HTR-8/SVneo (cell line): ENCODE measurements at places on chromosomes 16 and 17.

GRCh38 chr17:15334266-15334665 lies 7.1 kb downstream of the TEKT3 start:
- no peak for DNase-seq

- DNase-seq, result no peak
Measured at GRCh38 chr17:6377906-6378305, 57.0 kb downstream of the AIPL1 start.

DNA sequence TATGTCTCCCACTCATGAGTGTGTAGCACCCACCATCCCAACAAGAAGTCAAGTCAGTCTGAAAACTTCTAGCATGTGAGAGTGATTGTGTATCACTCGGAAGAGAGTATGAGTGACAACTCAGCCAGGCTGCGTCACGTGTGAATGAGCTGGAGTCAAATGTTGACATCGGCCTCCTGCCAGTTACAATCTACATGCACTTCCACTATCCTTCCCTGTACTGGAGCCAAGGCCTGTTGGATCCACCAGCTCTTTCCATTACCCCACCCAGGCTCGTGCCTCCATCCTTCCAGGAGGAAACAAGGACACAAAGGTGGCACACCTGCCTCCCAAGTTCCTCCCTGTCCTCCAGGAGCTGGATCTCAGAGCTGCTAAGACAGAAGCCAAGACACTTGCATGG lies 64.5 kb downstream of the ASIC2 start:
- no peak for DNase-seq

- no peak for DNase-seq
Measured at GRCh38 chr17:11639736-11640462, 41.6 kb downstream of the DNAH9 start.

GRCh38 chr17:49994085-49995054 lies 654 bp downstream of the DLX3 start:
- DNase-seq, result no peak

- no peak for DNase-seq
Measured at GRCh38 chr17:37797206-37797605, 52.3 kb upstream of the HNF1B start.

- DNase-seq, result peak; percentile 65
Measured at GRCh38 chr17:3730881-3731429, 7.3 kb downstream of the HASPIN start.

GRCh38 chr17:3921502-3922319 lies 5.4 kb upstream of the P2RX1 start:
- DNase-seq, result no peak

GRCh38 chr17:4744999-4745969 lies 5.6 kb upstream of the CXCL16 start:
- DNase-seq, result no peak

- no peak for DNase-seq
Measured at GRCh38 chr17:73069841-73070240, 22.6 kb downstream of the SLC39A11 start.

DNA sequence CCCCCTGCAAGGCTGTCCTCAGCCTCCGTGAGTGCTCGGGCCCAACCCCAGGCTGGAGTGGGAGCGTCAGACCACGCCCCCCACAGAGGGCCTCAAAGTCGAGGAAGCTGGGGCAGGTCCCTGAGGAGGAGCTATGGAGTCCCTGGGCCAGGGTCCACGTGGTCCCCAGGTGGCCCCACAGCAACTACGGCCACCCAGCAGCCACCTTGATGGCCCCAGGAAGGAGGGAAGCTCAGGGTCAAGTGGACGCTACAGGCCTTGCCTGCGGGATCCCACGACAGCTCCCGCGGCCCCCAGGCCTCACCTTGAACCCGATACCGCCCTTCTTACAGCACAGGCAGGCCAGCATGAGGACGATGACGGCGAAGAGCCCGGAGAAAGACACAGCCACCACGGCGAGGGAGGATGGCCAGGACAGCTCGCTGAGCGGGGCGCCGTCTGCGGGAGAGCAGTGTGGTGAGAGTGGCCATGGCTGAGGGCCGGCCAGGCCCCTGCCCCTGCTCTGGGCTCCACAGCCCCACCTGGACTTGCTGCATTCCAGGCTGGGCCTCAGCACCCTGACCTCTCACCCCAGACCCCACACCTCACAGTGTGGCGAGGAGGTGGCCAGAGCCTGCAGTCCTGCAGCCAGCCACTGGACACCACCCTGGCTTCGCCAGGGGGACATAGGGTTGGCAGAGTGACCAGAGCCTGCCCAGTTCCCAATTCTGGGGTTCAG lies 31.1 kb upstream of the PVALEF start:
- DNase-seq, result no peak

GRCh38 chr16:67397036-67397801 lies 3.9 kb upstream of the TPPP3 start:
- no peak for DNase-seq

GRCh38 chr16:46991729-46992704 lies 18.5 kb upstream of the DNAJA2 start:
- DNase-seq, result no peak

DNA sequence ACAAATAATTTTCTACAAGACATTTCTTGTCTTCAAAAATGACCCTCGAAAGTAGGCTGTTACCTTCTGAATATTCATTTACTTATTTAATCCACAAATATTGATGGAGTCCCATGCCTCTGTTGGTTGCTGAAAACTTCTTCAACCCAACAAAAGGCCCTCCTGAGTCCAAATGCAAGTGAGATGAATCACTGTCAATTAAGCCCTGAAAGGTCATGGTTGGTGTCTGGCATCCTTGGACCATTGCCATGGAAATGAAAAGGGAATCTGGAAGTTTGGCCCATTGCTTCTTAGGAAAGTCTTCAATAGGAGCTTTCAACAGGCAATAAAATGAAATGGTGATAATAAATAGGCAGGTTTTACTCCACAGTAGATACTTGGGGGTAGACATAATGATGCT lies 364.7 kb upstream of the DYNLRB2 start:
- DNase-seq, result no peak

DNA sequence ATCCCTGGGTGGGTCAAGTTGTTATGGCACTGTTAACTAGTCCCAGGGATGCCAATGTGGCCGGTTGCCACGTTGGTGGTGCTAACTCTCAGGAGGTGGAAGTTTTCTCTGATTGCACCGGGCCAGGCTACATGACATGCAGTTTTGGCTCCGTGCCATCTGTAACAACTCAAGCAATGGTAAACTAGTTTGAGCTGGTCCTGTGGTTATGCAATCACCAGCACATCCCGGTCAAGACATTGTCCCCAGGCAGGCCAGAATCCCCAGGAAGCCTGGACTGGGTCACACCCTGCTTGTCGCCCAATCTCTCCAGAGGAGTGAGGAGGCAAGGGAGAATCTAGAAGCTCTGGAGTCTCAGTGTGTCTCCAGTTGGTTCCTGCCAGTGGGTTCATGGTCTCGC lies 10.1 kb upstream of the CCL17 start:
- no peak for DNase-seq

DNA sequence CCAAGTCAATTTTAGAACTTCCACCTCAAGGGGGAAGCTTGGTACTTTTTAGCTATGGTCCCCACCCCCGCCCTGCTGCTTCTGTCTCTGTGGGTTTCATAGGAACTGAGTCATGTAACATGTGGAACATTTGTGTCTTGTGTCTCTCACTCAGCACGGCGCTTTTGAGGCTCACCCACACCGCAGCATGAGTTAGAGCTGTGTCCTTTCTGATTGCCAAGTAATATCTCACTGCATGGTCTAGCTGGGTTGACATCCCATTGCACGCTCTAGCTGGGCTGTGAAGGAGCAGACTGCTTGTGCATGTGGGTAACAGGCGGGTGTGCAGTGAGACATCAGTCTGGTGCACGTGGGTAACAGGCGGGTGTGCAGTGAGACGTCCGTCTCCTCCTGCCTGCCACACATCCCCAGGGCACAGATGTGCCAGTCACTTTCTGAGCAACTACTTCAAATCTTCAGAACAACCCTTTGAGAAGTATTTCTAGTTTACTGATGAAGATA lies 26.4 kb upstream of the SLC7A5 start:
- DNase-seq, result no peak

DNA sequence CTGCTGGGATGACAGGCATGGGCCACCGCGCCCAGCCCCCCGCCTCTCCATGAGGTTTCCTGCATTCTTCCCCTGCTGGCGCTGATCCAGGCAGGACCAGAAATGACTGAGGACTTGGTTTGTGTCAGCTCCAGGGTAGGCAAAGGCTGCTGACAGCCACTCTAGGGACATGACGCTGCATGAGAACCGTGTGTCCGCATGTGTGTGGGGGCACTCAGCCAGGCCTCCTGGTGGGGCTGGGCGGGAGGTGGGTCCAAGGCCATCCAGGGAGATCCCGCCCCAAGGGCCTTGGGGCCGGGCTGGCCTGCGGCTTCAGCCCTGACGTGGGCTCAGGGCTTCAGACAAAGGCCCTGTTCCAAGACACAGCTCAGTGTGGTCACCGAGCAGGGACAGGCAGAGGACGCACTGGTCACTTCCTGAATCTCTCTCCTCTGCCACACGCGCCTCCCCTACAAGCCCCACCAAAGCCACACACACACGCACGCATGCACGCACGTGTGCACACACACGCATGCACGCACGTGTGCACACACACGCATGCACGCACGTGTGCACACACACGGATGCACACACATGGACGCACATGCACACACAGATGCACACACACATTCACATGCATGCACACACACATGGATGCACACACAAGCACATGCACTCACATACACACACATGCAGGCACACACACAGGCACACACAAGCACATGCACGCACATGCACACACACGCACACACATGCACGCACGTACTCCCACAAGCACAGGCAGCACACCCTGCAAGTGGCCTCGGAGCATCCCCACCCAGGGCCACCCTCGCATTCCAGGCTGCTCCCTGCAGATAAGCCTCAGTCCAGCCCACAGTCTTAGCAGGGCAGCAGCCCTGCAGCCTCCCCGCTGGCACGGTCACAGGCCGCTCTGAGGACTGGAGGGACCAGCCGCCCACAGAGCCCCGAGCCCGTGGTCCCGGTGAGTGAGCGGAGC lies 5.3 kb upstream of the TMEM204 start:
- no peak for DNase-seq

DNA sequence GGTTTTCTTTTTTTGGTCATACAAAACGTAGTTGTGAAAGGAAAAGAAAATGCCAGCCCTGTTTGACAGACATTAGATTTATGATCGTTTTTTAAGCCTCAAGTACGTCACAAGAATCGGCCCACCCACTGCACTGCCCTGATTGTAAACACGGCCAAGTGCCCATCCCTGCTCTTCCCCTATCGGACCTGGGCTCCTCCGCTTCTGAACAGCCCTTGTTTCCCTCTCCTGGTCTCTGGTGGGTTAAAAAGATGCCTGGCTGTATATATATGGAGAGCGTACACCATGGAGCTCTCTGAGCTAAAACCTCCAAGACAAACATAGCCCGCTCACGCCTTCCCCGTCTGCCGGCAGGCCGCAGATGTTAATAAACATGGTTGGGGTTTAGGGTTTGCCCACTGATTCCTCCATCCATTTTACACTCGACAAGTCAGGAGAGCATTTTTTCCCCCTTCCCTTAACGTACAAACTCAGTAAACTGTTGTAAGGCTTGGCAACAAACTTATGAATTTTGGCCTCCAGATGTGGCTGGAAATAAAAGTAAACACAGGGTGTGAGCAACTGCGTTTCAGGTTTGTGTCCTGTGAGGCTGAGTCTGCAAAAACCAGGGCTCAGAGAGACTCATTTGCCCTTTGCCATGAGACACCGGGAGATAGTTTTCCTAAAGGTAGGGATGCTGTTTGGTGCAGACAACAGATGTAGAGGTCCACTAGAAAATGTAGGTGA lies 325.9 kb downstream of the SOX9 start:
- DNase-seq, result no peak

GRCh38 chr16:79069633-79070032 lies 530.9 kb downstream of the MAF start:
- no peak for DNase-seq

DNA sequence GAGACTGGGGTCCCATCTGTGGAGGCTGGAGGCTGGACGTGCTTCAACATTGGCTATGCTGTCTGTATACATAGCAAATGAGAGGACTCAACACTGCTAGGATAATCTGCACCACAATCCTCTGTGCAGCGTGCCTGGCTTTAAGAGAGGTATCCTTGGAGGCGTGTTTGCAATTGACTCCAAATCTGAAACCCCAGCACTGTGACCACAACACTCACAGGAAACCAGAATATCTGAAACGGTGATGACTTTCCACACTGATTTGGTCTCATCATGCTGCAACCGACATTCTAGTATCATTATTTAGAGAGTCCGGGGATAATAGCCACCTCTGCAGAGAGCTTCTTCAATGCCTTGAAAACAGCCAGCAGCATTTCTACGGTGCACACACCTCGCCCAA lies 35.1 kb downstream of the TLE7 start:
- no peak for DNase-seq

DNA sequence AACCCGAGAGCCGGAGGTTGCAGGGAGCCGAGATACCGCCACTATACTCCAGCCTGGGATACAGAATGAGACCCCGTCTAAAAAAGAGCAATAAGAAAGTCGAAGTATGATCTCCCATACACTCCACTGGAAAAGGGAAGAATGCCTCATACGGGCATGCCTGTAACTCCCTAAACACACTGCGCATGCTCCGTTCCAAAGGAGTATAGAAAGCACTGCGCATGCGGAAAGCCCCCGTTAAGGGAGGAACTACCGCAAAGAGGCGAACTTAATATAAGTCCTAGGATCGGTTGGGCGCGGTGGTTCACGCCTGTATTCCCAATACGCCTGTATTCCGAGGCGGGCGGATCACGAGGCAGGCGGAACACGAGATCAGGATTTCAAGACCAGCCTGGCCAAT lies 313.1 kb upstream of the ERCC4 start:
- no peak for DNase-seq

GRCh38 chr16:55948230-55948629 lies 73.1 kb upstream of the CES5A start:
- DNase-seq, result no peak

GRCh38 chr16:23570992-23571632 lies 13.6 kb downstream of the UBFD1 start:
- no peak for DNase-seq

DNA sequence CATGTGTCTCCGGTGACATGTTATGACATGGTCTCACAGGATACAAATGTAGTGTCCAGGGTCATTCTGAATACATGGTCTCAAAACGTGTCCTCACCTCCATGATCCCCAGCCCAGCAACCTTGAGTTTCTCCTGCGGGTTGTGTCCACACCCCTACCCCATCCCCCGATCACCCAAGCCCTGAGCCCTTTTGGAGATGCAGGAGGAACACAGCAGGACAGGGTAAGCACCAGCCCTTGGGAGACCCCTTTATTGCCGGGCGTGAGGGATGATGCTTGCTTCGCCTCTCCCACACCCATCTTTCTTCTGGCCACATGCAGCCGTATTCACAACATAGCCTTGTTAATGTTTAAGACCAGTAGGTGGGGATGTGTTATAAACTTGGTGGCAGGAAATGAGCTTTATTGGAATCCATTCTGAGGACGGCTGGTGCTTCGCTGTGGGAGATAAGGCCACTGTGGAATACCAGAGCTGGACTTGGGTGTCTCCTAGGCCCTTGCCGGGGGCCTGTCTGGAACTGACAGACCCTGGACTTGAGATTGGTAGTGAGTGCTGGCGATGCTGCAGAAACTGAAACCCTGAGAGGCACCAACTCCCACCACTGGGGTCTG lies 5.5 kb downstream of the TMEM132E start:
- peak; percentile 49 for DNase-seq

- DNase-seq, result peak; percentile 87
Measured at GRCh38 chr16:80938004-80938878, 68.4 kb downstream of the CMC2 start.

GRCh38 chr16:53812914-53813313 lies 109.0 kb downstream of the FTO start:
- no peak for DNase-seq
